Esophagus muscularis mucosa (tissue), 4 donors: ENCODE measurements at places on chromosomes 2 and 18.

- no peak for DNase-seq
Measured at GRCh38 chr18:12072996-12073395, 20.6 kb upstream of the ANKRD62 start.

- no peak for DNase-seq
Measured at GRCh38 chr2:60551240-60552077, 2.0 kb downstream of the BCL11A start.

DNA sequence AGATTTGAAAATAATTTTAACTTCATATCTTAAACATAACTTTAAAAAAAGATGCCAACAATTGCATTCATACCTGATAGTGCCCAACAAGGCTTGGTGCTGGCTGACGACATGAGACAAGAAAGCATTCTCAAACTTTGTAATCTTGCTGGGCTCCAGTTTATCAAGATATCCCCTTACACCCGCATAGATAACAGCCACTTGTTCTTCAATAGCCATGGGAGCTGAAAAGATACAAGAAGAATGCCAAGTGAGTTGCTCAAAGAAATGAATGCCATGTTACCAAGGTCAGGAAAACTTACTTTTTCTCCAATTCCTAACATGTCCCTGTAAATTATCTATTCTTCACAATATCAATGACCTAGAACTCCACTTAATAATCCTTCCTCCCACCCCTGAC, 12.4 kb upstream of the PSTPIP2 start:
- DNase-seq = no peak

DNA sequence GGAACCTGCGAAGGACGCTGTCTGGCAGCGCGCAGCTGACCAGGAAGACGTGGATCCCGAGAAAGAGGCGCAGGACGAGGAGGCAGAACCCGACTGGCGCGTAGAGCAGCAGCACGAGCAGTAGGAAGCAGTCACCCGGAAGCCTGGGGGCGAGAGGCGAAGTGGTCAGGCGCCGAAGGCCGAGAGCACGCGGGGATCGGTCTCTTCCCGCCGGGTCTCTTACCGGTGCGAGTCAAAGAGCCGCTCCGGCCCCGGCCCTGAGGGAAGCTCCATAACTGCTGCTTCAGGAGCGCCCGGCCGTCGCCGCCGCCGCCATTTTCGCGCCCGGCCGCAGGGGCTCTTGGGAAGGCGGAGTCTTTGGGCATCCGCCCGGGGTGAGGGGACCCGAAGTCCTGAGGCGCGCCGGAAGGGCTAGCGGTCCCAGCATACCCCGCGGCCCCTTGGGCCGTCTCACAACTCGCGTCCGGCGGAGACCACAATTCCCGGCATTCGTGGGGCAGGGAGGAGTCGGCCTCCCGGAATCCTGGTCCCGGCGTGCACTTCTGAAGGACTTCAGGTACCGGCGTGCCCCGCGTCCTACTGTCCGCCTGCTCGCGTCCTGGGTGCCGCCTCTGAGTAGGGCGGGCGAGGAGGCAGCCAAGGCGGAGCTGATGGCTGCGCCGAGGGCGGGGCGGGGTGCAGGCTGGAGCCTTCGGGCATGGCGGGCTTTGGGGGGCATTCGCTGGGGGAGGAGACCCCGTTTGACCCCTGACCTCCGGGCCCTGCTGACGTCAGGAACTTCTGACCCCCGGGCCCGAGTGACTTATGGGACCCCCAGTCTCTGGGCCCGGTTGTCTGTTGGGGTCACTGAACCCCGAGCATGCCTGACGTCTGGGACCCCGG, at the start of the genes AUP1 and HTRA2:
TSS of gene AUP1 (minus strand) at position 350 of the 882 bp plus-strand sequence. CDS start at position 273, 77 bp downstream.
TSS of gene HTRA2 (plus strand) at position 577 of the 882 bp plus-strand sequence. CDS start at position 651, 74 bp downstream.
- peak; percentile 99 for DNase-seq

DNA sequence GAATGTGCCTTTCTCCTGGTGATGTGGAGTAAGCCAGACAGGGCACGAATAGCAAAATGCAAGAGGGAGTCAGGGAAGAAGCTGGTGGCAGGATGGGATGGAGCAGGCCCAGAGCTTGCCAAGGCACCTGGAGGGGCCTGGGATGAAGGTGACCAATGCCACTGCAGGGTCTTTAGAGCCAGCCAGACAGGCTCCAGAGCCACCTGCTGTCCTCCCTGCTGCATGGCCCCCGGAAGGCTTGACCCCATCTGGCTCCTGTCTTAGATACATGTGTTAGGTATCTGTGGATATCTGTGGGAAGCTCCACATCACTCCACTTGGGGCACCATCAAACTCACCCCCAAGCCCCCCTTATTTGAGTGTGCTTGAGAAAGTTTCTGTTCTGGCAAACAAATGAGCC, 99.9 kb upstream of the ATL2 start:
- DNase-seq = no peak

DNA sequence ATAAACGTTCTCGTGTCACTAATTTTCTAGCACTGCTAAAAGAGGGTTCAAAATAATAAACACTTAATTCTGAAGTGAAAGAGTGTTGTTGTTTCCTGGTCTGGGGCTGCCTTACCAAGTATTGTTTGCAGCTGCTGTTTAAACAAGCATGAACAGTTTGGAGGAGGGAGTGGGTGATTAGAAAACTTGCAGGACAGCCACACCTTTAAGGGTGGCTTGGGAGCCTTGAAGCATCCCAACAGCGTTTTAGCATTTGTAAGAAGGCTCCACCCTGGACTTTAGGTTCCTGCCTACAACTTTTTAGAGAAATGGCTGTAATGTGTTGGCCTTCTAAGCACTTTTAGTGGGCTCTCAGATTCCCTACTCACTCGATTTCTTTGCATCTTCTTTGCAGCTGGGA, 371.6 kb downstream of the TGIF1 start:
- DNase-seq = no peak

- DNase-seq = no peak
Measured at GRCh38 chr18:51135795-51136194, 61.7 kb downstream of the MEX3C start.

GRCh38 chr2:70768590-70769085, 638 bp upstream of the ADD2 start:
- DNase-seq = no peak

DNA sequence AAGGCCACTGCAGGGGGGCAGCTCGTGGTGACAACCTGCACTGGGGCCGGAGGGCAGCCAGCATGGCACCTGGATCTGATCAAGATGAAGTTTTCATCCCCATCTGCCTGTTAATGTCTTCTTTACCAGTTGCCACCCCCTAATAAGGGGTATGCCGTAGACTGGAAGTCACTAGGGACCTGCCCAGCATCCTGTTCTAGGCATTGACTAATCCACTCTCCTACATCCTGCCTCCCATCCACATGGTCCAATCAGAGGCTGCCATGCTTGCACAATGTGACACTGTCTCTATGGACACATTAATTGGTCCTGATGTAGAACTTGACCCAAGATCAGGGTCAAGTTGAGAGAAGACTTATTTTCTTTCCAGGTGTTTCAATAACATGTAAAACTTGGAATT, 95.1 kb upstream of the LCLAT1 start:
- no peak for DNase-seq

DNA sequence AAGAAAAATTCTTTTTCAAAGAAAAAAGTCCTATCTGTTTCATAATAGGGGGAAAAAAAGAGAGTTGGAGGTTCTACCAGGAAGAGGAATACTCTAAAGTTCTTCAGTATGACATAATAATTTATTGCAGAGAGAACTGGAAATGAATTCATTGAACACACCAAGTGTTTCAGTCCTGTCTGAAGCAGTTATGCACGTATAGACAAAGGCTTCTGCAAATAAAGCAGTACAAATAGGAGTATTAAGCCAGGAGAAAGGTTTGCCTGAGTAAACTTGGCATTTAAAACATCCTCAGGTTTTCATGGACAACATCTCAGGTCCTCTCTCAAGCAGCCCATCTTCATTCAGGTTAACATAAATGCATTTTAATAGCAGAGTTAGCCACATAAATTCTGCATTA, 141.6 kb downstream of the CCDC148 start:
- no peak for DNase-seq

GRCh38 chr18:47323158-47323557, 71.7 kb upstream of the SKOR2 start:
- no peak for DNase-seq
